NCI-H1092 (cell line): ENCODE measurements at places on chromosomes 2 and 18.

DNA sequence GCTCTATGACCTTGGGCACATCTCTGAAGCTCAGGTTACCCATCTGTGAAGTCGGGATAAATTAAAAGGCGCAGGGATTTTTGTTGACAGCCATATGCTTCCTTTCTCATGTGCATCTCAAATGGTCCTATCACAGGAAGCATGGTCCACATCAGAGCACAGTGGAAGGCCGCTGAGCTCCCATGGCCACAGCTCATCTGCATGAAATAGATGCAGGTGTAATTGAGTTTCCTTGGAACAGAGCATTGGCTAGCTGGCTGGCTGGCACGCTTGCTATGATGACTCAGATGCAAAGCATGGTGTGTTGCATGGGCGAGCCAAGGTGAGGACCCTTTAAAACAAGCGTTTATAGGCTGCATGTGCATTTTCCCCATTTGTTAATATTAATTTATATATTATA, 79.3 kb downstream of the TXNL1 start:
- no peak for DNase-seq

GRCh38 chr2:225017713-225018112, 24.6 kb downstream of the DOCK10 start:
- DNase-seq, result no peak

DNA sequence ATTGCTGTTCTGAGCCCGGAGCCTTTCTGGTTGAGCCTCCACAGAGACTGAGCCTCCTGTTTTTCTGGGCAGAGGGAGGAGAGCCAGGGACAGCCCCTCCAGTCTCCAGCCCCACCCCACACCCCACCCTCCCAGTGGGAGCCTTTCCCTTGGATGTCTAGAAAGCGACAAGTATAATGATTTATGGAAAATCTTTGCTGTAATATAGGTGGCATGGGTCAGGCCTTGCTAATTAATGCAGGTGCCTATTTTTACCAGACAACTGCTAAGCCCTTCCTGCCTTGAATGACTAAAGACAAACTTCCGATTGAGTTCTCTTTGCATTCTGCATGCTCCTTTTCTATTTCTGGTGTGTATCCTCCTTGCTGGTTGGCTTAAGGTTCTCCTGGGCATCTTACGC, 43.1 kb downstream of the MERTK start:
- no peak for DNase-seq

DNA sequence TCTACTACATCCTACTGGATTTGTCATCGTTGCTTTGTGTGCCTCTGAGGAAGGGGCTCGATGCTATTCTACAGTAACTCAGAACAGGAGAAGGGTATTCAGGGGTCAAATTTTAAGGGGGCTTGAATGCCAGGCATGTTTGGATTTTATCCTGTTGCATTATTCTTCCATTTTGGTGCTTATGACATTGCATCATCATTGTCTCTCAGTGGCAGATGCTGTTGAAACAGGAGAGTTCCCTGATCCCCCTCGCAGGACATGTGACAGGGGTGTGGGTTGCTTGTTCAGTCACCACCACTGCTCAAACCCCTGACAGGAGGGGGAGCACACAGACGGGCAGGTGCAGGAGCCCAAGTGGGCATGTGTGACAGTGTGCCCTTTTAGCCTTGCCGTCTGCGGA, 156.7 kb downstream of the SLC4A3 start:
- no peak for DNase-seq

DNA sequence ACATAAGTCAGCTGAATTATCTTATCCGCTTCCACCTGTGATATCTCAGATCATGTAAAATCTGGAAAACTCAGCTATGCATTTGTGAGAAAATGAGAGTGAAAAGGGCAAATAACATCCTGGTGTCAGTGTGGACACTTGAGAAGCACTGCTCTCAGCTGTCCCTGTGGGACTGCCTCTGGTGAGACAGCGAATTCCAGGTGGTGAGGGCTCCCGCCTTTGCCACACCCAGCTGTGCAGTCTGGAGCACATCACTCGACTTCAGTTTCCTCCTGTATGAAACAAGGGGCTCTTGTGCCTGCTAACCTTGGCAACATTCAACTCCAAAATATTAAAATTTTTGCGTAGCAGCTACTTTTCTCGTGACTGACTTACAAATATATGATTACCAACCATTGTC, 194.9 kb upstream of the BOD1L2 start:
- DNase-seq, result no peak

- no peak for DNase-seq
Observed at GRCh38 chr2:133476931-133477615, 91.2 kb downstream of the NCKAP5 start.

GRCh38 chr2:133130548-133131246, 437.6 kb downstream of the NCKAP5 start:
- no peak for DNase-seq
